ENCODE measurements at places on chromosomes 7 and 10.

- DNase-seq, result no peak
Observed at GRCh38 chr7:155852426-155853301, 40.4 kb upstream of the SHH start.

GRCh38 chr10:68192113-68192512, 39.8 kb downstream of the ATOH7 start:
- no peak for DNase-seq

DNA sequence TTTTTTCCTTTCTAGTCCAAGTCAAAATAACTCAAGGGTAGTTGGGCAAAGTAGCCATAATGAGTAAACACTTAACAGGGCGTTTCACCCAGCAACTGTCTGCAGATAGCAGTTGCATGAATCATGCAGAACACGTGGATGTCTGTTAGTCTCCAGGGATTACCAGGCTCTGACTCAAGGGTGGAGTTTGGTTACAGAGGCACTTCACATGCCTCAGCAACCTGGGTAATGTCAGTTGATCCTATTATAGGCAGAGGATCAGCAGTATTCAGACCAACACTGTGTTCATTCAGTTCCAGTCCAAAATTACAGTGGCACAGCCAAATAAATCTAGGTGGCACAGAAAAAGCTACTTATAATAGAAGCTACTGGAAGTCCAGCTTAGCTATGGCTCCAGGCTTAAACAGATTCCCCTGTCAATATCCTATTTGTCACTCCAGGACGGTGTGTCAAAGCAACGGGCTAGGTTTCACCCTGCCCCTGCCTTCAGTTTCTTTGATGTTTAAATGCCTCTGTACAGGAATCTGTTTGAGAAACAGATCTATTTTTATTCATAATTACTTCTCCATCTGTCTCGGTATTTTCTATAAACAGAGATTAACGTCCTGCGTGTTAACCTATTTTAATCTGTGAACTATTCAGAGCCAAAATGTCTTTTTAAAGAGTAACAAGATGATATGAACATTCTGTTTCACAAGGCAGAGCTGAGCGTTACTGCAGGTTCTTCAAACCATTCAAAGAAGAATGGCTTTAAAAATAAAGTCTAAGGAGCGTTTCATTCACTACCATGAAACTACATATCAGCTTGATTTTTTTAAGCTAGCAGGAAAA, 162.6 kb upstream of the AKR1E2 start:
- DNase-seq, result peak; percentile 77

GRCh38 chr10:88205842-88206446, 342.5 kb downstream of the PTEN start:
- DNase-seq, result no peak

GRCh38 chr7:28123752-28124151, 56.8 kb downstream of the JAZF1 start:
- no peak for DNase-seq

DNA sequence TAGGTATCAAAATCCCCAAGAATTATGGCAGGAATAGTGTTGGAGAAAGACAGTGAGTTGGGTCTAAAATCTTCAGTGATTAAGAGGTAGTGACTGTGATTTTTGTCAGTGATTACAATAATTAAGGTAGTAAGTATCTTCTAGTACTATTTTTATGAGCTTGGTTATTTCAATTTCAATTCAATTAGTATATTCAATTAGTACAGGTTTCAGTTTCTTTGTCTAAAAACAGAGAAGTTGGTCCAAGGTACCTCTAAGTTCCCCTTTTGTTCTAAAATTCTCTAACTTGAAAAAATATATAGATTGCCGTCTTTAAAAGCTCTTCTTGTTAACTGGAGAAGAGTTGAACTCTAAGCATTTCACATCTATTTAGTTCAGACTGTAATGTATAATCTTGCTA, 82.9 kb downstream of the OTUD1 start:
- no peak for DNase-seq

- DNase-seq, result no peak
Observed at GRCh38 chr10:1594372-1595241, 142.7 kb downstream of the ADARB2 start.

DNA sequence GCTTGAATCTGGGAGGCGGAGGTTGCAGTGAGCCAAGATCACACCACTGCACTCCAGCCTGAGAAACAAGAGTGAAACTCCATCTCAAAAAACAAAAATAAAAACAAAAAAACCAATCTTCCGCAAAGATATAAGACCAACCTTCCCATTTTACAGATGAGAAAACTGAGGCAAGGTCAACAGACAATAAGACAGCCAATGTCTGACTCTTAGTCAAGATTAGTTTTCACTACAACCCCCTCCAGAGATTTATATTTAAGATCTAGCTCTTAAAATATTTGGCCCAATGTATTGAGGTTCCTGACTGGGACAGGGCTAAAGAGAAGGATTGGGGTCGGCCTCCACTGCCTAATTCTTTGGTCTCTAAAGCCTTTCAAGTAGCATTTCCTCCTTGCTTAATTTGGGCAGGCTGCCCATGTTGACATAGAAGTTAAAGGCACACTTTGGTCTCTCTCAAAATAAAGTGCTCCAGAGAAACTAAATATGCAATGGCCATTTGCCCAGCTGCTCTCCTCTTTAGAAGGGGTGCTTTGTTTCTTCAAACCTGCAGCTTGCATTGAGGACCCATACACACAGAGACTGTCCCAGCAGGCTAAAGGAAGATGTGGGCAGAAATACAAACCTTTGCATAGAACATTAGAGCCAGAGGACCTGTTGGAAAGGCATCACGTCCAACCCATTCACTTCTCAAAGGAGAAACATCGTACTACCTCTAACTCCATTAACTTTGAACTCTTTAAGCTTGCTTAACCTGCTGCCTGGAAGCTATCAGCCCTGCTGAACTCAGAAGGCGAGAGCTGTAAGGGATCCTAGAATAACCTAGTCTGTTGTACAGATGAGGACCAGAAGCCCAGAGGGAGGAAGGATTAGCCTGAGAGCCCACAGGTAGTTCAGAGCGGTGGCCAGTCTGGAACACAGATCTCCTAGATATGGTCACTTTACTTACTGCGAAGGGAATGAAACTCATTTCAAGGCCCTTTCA, 3.9 kb downstream of the TECTB start:
- DNase-seq, result no peak

DNA sequence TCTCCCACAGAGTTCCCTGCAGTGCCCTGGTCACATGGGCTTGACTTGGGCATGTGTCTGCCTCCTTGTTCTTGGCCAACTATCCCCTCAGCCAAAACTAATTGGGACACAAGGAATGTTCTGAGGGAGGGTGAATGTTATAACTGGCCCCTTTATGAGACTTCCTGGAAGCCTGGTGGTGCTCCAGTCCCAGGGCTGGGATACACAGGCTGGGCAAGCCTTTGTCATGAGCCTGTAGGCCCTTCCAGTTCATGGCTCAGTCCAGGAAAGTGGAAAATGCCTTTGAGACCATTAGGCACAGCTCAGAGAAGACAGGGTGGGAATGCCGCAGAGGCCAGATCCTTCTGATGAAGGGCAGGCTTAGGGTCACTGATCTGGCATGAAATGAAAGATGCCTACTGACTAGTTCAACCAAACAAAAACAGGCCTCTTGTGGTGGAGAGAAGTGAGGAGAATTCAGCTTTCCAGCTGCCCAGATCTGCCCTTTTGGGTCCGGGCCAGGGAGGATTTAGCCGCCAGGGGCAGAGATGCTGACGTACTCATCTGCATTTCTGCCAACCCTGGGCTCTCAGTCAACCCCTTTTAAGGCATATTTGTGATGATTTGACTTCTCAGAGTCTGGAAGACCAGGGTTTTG, 961.5 kb downstream of the KCNMA1 start:
- DNase-seq, result no peak

DNA sequence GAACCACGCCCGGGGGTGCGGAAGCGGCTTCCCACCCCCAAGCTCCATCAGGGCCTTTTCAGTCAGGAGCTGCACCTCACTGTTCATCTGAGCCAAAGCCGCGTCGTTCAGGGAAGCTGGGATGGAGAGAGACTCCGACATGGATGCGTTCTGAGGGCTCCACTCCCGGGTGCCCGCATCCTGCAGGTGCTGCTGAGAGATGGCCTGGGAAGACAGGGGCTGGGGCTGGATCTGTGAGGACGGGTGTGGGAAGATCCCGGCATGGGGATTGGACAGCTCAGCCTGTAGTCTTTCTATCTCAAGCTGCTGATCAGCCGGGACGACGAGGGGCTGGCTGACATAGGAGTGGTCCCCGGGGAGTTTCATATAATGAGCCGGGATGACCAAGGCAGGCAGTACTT, 45.0 kb upstream of the NMT2 start:
- DNase-seq, result no peak

- DNase-seq, result no peak
Observed at GRCh38 chr7:81641873-81642272, 128.0 kb downstream of the HGF start.

- no peak for DNase-seq
Observed at GRCh38 chr7:30682212-30683083, at the start of gene CRHR2. TSS of gene CRHR2 (minus strand) at chr7:30682456. CDS start at chr7:30682280, 176 bp downstream.

DNA sequence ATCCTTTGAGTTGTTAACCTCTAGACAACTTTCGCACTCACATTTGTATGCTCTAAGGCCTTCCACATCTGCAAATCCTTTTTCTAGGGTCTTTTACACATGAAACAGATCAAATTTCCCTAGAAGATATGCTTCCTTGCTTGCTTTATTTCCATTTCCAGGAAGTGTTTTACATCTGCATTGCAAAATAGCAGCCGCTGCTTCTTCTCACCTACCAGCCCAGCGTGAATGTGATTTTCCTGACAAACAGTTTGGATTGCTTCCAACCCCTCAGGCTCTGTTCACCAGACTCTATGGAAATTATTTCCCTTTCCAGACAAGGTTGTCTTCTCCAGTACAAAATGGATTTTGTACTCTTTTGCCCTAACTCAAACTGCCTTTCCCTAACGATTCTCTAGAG, 50.9 kb upstream of the PAPSS2 start:
- no peak for DNase-seq

DNA sequence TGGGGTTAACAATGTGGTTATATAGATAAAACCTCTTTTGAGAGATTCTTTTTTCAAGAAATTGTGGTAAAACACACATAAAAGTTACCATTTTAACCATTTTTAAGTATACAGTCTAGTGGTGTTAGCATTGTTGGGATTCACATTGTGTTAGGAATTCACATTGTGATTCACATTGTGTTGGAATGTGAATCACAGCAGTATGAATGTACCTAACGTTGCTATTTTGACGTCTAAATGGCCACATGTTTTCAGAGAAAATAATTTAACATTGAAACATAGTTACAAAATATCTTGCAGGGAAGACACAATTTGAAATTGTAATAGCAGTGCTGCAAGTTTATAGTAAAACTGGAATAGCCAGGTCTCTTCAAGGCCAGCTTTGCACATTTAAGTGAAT, 129.0 kb downstream of the BICC1 start:
- DNase-seq, result no peak

DNA sequence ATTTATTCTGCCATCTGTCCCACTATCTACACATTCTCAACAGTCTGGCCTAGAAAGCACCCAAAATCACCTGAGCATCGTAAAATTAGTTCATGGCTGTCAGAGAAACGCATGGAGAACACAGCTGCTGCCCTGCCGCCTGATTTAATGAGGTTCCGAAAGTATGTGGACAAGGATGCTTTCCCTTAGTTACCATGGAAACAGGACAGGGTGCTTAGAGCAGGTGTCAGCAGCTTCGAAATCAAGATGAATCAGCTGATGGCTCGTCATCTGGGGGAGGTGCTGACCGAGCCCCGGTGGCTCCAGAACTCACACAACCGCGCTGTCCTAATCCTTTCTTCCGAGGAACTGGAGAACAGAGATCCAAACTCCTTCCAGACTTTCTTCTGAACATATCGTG, 151.5 kb downstream of the TEX36 start:
- DNase-seq, result no peak

GRCh38 chr7:92737706-92738105, 98.7 kb downstream of the CDK6 start:
- no peak for DNase-seq

DNA sequence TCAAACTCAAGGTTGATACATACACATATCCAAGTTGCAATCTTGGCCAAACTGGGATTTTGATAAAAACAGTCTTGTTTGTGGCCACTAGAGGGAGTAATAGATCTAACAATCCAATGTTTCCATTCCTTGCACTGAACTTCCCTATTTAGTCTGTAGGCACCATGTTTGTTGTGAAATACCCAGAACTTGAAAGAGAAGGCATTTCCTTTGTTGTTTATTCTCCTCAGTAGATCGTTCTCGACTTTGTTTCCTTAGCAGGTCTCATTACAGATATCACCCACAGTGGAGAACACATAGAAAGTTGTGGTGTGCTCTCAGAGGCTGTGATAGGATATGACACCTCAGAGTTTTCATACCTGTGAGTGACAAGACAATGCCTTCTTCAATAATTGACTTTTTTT, 70.3 kb upstream of the MXI1 start:
- DNase-seq, result peak; percentile 59

GRCh38 chr7:41824284-41824683, 121.4 kb upstream of the INHBA start:
- no peak for DNase-seq

- no peak for DNase-seq
Observed at GRCh38 chr7:43363035-43363791, 219.7 kb upstream of the STK17A start.

DNA sequence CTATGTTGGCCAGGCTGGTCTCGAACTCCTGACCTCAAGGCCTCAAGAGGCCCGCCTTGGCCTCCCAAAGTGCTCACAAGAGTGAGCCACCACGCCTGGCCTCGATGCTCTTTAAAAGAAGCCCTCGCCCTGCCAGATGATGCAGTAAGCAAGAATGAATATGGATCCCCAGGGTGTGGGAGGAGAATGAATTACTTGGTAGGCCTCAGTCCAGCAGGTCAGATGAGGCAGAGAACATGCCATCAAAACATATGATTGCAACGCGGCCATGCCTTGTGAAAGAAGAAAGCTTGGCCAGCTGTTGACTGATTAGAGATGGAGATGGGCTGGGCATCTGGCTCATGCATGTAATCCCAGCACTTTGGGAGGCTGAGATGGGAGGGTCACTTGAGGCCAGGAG, 68.7 kb downstream of the CAMK1D start:
- no peak for DNase-seq

DNA sequence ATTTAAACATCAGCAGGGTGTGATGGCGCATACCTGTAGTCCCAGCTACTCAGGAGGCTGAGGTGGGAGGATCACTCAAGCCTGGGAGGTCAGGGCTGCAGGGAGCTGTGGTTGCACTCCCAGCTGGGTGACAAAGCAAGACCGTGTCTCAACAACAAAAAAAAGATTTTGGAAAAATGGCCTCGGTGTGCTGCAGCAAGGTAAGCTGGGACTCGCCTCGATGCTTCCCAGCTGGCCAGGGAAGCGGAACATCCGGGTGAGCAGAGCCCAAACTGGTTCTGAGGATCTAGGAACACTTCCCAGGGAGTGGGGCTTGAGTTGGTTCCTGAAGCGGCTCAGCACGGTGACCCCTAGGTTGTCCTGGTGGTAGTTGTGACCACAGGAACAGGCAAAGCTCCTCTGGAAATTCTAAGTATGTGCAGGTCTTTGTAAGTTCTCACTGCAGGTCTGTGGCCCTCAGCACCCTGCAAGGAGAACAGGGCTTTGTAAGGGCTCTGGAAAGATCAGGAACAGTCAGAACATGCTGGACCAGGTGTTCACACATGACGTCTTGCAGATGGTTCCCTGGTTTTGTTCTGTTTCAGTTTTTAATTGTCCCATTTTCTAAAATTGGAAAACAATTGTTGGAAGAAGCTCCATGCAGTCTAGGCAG, 38.6 kb upstream of the ZMIZ2 start:
- no peak for DNase-seq

- no peak for DNase-seq
Observed at GRCh38 chr10:102492983-102493382, 9.5 kb downstream of the ACTR1A start.

GRCh38 chr7:82384051-82384464, 59.5 kb downstream of the CACNA2D1 start:
- DNase-seq, result no peak
